ENCODE measurements at places on chromosomes 1 and 21. TPM values are rescaled to one million over a fixed set of nuclear protein-coding genes. Genes with fewer than 3 reads are reported as not detected.

USH2A gene
- not detected for total RNA-seq

FLG2 gene
- total RNA-seq, result not detected

TNFRSF9 gene
- total RNA-seq, result not detected

PLA2G2D gene
- total RNA-seq, result not detected

BECN2 gene
- not detected for total RNA-seq

Data from psoas muscle (tissue), 8 donors.